ENCODE measurements at places on chromosomes 12 and 14. TPM values are rescaled to one million over a fixed set of nuclear protein-coding genes. Genes with fewer than 3 reads are reported as not detected.

PMCH gene
- total RNA-seq: not detected

IAPP gene
- total RNA-seq: not detected

IGFBP6 gene
- 379 TPM for total RNA-seq

RPGRIP1 gene
- total RNA-seq: not detected

ZNF891 gene
- total RNA-seq: 0.54 TPM

P2RX2 gene
- not detected for total RNA-seq

ITPR2 gene
- total RNA-seq: 26.5 TPM

HSP90B1 gene
- total RNA-seq: 653 TPM

CFAP251 gene
- 2.6 TPM for total RNA-seq

SERPINA9 gene
- not detected for total RNA-seq

IQSEC3 gene
- total RNA-seq: not detected

AKAP5 gene
- total RNA-seq: 0.36 TPM

MDGA2 gene
- not detected for total RNA-seq

AQP5 gene
- total RNA-seq: 6.5 TPM

EML1 gene
- total RNA-seq: 17.5 TPM

E2F7 gene
- 2.3 TPM for total RNA-seq

GPR68 gene
- total RNA-seq: 2.3 TPM

ZBTB42 gene
- 3.1 TPM for total RNA-seq

NOP9 gene
- 13.9 TPM for total RNA-seq

CLEC12A gene
- total RNA-seq: not detected

SYNDIG1L gene
- total RNA-seq: not detected

PTPRQ gene
- total RNA-seq: 0.16 TPM

OLR1 gene
- not detected for total RNA-seq

TAS2R43 gene
- total RNA-seq: not detected

SLC4A8 gene
- 0.49 TPM for total RNA-seq

NKX2-1 gene
- total RNA-seq: not detected

ADAM20 gene
- not detected for total RNA-seq

ZNF605 gene
- total RNA-seq: 4.5 TPM

OR4Q3 gene
- not detected for total RNA-seq

KRT6A gene
- total RNA-seq: not detected
